ENCODE measurements at places on chromosomes 5 and 9.
A peak's percentile ranks its signal among the peaks of the same experiment; 100 is the strongest.

DNA sequence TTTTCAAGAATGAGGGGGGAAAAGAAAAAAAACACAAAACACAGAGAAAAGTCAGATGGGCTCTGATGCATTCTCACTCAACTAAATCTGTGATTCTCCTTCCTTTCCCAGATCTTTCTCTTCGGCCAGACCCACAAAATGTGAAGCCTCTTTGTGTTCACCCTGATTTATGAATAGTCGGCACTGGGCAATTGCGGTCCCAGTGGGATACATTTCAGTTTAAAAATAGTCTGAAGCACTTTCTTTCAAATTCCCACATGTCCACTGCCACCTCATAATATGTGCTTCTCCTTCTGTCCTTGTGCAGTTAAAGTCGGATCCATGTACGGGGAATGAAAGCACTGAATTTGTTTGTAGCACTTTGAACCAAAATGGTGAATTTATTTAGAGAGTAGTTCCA is 995.4 kb upstream of the WWC1 start:
- no peak for DNase-seq

DNA sequence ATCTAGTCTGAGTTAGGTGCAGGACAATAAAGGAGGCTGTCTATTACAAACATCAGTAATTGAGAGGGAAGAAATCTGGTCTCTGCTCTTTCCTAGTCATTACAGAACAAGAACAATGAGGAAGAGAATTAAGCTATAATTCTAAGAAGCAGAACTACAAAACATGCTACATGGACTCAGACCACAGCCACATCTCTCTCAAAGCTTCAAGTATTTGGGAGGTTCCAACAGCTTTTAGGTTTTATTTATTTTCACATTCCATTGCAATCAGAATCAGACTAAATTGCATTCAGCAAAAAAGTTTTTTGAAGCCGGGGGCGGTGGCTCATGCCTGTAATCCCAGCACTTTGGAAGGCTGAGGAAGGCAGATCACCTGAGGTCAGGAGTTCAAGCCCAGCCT is 1.1 kb upstream of the GRPEL2 start:
- no peak for DNase-seq

DNA sequence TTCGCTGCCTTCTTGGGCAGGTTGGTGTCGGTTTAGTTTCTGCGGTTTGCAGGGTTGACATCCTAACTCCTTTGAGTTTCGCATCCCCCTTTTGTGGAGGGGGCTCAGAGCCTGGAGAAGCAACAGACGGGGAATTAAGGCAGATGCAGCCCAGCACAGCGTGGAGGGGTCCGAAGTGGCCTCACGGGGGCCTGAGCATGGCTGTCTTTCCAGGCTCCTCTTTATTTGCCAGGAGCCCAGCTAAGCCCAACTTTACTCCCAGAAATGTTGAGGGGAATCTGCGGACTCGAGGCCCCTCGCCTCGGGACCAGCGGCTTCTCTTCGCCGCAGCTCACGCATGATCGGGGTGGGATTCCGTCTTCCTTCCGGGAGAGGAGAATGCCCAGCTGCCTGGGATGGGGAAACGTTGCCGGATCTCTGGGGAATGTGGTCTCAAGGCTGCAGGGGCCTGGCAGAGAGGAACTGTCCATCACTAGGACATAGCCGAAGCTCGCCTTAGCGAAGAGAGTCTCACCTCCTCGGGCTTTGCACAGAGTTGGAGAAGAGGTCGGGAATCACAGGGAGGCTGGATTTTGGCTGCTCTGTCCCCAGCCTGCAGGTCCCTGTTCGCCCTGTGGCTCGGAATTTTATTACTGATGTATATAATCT is 1.3 kb downstream of the RAI14 start:
- peak; percentile 69 for DNase-seq

DNA sequence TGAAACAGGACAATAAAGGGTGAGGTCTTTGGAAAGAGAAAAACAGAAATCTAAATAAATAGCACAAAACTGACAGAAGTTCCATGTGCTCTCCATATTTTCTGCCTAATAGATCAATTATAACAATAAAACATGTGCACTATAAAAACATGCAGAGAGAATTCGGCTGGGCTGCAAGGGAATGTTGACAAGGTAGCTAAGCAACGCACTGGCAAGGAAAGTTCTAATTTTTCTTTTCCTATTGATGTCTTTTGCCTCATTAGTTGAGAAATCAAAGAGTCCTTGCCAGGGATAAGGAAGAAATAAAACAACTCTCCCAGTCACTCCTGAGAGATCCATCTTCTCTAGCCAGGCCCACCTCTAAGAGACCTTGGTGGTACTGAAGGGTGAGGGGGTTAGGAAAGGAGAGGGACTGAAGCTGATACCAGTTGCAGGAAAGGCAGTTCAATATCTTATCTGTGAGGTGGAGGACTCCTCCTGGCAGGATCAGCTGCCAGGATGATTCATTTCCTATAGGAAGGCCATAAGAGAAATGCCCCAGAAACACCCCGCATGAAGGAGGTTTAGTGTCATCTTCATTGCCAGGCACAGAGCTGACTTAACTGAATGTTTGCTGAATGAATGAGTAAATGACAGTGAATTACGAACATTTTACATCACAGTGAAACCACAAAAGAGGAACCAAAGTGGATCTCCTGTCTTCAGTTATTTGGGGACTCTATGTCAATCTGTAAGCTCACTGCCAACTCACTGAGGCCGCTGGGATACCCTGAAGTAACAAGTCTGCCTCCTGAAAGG is 63.7 kb upstream of the IFNK start:
- DNase-seq, result peak; percentile 12

GRCh38 chr5:135974021-135974600 is 19.3 kb upstream of the LECT2 start:
- peak; percentile 67 for DNase-seq

- no peak for DNase-seq
These were observed 370.9 kb upstream of the PRR16 start for GRCh38 chr5:120093178-120093577.

GRCh38 chr5:32233696-32234447 is 59.8 kb upstream of the GOLPH3 start:
- DNase-seq, result peak; percentile 74

DNA sequence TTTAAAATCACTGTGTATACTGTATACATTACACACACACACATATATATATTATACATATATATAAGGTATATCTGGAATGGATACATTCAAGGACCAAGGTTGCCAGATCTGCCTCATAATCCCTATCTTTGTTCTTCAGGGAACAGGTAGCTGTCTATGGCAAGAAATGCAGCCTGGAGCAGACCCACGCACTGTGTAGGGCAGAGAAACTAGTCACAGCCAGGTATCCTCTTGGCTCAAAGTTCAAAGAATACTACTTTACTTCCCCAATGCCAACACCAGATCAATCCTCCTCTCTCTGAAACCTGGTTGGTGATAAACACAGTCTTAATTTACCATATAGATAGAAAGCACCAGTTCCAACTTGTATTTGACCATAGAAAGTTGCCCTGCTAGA is 313.6 kb downstream of the PRELID2 start:
- no peak for DNase-seq

DNA sequence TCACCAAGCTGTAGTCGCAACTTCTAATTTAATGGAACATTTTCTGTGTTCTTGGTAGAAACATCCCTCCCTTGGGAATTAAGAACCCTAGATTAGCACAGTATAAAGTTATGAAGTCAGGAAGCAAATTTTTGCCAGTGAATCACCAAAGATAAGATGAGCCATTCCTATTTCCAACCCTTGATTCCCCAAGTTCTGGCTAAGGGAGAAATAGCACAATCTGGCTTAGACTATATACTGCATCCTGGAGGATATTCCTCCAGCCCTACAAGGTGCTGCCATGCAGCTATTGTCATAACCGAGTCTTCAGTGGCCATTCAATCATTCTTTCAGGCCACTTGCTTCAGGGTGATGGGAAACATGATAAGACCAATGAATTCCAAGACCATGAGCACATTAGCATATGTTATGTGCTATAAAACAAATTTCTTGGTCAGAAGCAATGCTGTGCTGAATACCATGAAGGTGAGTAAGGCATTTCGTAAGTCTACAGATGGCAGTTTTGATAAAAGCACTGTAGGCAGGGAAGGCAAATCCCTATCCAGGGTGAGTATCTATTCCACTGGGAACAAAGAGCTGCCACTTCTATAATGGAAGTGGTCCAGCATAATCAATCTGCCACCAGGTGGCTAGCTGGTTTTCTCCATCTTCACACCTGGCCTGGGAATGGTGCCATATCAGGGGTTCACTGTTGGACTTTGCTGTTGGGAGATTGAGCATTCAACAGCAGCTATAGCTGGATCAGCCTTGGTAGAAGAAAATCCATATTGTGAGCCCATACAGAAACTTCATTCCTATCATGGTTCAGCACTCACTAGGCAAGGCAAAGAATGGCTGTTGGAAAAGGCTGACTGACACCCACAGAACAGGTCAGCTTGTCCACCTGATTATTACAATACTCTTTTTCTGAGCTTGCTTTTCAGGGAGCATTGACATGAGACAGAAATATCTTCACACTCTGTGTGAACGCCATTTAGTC is 19.6 kb upstream of the ARL15 start:
- DNase-seq, result peak; percentile 92

GRCh38 chr5:138632900-138633489 is 57.8 kb upstream of the HSPA9 start:
- peak; percentile 91 for DNase-seq

DNA sequence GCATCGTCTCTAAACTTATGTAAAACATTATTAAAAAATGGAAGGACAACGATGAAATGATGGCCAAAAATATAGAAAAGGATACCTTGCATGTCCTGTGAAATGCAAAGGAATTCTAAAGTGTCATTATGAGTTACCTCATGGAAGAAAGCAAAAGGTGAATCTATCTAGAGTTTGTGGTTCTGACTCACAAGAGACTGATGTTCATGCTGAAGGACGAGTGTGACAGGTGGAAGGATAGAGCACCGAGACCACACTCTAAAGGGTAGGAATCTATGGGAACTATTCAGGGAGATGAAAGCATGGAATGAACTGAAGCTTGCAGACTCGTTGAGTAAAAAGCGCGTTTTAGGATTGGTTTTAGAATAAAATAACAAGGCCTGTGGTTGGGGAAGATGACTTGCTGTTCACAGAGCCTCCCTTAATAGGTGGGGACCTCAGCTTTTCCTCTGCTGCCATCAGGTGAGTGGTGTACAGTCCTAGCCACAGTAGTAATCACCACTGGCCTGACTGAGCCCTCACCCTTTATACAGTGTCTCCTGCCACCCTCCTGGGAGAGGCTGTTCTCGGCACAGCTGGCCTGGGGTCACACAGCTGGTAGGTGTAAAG is 11.2 kb downstream of the TENT4A start:
- DNase-seq, result no peak

DNA sequence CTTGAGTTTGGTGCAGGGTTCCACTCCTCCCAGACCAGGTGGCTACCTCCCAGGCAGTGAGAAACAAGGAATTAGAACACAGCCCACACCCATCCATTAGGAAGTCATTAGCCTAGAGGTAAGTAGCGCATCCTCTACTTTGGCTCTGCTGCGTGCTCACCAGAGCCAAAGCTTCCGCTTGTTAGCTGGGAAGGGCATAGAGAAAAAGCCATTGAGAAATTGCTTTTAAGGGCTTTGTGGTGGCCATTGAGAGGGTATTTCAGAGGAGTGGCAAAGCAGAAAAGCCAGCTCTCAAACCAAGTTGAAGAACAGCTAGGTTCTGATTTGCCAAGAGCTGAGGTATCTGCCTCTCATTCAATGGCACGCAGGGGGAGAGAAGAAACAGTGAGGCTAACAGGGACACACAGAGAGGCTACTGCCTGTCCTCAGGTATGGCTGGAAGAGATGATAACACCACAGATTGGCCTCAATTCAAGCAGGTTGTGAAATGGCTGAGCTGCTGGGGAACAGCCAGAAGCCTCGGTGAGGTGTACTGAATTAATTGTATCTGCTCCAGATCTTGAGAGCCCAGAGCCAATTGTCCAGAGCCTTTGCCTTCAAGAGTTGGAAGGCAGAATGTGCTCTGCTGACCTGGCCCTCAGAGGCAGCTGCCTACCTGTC is 119.4 kb downstream of the NTRK2 start:
- no peak for DNase-seq

DNA sequence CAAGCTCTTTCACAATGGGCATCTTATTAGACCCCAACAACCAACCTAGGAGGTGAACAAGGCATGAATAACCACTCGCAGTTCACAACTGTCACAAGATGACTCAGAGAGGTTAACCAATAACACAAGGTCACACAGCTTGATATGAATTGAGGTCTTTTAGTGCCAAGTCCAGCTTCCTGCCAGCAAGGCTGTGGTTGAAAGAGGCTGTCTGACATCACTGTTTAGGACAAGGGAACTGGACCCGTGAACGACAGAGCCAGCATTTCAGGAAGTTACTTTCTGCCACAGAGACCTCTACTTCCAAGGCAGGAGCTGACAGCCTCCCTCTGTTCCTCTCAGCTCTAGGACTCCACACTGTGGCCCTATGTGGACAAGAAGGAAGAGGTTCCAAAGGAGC is 53.4 kb upstream of the ALDH1B1 start:
- DNase-seq, result no peak

DNA sequence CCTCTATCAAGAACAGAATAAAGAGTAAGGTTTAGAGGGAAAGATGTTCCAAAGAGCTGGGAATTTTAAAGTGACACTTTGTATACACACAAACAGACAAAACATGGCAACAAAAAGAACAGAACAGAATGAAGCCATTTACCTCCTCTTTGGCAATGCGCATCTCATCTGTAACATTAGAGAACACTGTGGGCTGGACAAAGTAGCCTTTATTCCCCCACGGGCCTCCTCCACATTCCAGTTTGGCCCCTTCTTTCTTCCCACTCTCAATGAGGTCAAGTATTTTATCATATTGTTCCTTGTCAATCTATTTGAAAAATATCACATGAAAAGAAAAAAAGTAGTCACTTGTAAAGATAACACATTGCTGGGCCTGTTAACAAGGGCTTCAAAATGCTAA is 41.0 kb downstream of the ALDH1A1 start:
- no peak for DNase-seq

GRCh38 chr9:71144495-71144894 is 23.1 kb upstream of the TRPM3 start:
- no peak for DNase-seq

DNA sequence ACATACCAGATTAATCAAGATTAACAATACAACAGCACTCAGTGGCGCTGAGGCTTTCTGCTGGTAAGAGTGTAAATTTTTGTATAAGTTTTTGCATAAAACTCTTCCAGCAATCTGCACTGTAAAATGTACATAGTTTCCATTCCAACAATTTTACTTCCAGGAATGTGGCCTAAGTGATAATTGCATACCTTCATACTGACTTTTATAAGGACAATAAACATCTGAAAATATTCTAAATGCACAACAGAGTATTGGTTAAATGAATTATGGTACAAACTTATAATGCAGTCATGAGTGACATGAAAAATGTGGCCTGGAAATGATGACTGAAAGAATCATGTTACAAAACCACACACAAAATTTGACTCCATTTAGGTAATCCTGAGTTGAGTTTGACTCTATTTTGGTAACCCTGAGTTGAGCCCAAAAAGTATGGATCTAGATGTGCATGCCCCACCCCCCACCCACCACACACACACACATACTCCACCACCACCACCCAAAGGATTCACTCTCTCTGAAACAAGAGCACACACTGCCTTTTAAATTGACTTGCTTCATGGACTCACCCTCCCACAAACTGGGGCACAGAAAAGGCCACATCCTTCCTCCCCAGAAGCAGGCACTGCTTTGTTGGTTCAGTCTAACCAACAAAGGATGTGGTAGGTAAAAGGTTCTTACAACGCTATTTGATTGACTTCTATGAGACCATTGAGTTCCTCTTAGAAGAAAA is 137.6 kb downstream of the SUSD1 start:
- DNase-seq, result peak; percentile 77

Measured in fibroblast of villous mesenchyme (primary cell).